ENCODE measurements at places on chromosomes 1 and 21.

- no peak for DNase-seq
Observed at GRCh38 chr1:164054331-164054730, 504.7 kb upstream of the PBX1 start.

DNA sequence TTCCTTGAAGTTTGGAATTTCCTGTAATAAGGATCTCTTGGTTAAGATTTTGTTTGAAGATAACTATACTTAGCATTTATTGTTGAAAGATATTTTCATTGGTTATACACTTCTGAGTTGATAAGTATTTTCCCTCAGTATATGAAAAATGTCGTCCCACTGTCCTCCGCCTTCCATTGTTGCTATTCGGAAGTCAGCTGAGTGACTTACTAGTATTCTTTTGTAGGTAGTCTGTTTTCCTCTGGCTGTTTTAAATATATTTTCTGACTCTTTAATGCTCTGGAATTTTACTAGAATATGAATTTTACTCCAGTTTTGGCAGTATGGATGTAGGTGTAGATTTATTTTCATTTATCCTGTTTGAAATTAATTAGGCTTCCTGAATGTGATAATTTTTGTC, 498.7 kb upstream of the NFIA start:
- no peak for DNase-seq

GRCh38 chr21:42467140-42467983, 28.7 kb downstream of the RSPH1 start:
- peak; percentile 32 for DNase-seq

DNA sequence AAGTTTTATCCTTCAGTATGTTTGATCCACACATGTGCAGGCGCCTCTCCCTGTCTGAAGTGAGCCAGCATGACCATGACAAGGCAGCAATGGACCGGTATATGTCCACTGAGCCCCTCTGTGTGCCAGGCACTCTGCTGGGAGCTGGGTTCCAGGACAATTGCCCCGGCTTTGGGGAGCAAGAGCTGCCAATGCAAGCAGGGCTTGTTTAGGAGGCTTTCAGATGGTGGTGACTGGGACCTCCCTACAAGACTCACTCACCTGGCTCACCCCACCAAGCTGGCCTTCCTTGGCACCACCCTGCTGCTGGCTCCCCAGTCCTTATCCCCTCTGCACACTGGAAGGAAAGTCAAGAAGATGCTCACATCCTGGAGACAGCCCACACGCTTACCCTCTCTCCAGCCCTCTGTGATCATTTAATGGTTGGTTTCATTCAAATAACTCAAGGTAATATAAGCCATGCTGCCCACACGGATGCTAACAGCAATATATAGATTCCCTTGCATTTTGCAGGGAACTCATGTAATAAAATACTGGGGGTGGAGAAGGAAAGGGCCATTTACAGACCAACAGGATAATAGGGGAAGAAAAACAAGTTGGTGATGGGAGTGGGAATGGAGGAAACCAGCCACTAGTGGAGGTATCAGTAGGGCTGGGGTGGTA, 23.6 kb downstream of the KCND3 start:
- DNase-seq: no peak
